ENCODE measurements at places on chromosomes 1 and 21.

DNA sequence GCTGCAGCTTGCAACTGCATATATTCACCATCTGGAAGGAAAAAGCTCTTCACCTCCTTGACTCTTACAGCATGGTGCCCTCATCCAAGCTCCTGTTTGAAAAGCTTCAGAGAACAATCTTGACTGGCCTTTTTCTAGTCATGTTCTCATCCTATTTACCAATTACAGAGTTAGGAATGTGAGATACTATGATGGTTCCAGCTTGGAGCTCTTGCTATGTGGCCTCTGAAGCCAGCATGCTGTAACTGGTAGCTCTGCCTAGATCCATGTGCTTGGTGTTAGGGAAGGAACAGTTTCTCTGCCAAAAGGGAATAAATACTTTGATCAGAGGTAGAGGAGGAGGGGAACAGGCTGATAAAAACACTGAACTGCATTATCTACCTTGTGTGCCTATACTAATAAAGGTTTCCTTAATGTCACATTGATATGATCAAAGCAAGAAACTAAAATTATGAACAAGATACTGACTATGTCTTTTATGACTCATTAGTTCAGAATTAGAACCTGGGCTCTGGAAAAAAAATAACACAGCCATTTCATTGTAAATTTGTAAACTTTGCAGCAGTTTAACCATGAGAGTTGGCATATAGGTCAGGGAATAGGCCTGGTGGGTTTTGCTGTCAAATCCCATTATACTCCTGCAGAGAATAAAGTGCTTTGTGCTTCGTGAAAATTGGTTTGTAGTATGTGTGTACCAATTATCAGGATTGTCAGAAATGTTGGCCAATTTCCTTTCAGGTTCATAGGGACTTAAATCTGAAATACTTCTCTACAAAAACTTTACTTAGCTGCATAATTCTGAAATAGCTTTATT is 92.7 kb downstream of the LEPR start:
- DNase-seq: no peak

- no peak for DNase-seq
These were observed 294.9 kb upstream of the DEPDC1 start for GRCh38 chr1:68791800-68792199.

DNA sequence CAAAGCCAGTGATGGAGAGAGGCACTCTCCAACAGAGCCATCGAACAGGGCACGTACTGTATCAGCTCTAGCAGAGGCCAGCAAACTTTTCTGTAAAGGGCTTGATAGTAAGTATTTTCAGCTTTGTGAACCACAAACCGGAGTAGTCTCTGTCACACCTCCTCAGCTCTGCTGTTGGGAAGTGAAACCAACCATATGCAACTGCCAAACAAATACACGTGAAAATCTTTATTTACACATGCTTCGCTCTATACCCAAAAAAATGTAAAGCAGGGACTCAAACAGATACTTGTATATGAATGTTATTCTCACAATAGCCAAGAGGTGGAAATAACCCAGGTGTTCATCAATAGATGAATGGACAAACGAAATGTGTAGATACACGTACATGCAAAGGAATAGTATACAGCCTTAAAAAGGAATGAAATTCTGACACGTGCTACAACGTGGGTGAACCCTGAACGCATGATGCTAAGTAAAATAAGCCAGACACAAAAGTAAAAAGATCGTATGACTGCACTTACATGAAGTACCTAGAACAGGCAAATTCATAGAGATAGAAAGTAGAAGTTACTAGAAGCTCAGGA is 39.0 kb downstream of the SETD4 start:
- DNase-seq: no peak

DNA sequence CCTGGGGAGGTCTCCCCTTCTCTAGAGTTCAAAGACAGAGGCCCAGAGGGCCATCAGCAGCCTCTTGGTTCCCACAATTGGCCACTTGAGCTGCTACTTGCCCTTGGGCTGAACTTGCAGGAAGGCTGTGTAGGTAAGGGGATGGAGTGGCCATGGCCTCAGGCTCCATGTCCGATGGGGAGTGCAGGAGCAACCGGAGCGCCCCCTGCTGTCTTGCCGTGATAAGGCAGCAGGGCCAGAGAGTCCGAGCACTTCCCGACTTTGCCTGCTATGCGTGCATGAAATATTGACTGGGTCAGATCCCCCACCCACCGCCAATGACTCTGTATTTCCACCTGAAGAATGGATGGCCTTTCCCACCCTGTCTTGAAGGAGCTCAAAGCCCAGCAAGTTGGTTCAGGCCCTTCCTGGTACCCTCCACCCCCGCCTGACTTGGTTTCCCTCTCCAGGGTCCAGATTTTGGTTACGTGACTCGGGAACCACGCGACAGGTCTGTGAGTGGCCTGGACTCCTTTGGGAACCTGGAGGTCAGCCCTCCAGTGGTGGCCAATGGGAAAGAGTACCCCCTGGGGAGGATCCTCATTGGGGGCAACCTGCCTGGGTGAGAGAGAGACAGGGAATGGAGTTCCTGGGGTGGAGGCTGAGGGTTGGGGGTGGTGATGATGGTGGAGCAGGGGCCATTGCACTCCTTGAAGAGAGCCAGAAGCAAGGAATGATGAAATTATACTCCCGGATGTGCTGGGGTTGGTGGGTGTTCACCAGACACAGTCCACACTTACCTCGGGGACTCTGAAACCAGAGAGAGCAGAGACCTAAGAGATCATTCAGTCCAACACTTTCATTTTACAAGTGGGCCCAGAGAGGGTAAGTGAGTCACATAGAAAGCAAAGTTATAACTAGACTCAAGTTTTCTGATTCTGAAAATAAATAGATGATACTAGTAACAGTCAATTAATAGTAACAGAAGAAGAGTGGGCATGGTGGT is 25.6 kb downstream of the PADI3 start:
- peak; percentile 8 for DNase-seq

DNA sequence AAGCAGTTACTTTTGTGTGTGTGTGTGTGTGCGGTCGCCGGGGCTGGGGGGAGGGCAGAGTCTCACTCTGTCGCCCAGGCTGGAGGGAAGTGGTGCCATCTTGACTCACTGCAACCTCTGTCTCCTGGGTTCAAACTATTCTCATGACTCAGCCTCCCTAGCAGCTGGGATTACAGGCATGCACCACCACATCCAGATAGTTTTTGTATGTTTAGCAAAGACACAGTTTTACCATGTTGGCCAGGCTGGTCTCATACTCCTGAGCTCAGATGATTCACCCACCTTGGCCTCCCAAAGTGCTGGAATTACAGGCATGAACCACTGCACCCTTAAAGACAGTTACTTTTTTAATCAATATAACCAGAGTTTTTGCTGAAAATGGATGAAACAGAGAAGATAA is 207.0 kb downstream of the PTPRC start:
- no peak for DNase-seq

DNA sequence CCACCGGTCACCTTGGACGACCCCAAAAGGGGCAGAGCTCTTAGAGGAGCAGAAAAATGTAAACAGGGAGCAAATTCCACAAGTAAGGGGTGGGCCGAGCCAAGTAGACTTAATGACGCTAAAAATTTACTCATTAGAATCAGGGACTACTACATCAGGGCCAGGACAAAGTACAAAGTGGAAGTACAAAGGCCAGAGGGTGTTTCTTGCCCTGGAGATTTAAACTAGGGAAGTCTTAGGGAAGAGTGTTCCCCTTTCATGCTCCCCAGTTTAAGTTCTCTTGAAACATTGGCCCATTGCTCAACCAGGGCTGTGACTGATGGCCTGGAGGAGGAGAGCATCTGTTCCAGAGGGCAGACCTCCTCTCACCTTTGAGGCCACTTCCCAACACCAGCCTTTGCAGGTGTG is 48.6 kb downstream of the BACH1 start:
- DNase-seq: no peak

DNA sequence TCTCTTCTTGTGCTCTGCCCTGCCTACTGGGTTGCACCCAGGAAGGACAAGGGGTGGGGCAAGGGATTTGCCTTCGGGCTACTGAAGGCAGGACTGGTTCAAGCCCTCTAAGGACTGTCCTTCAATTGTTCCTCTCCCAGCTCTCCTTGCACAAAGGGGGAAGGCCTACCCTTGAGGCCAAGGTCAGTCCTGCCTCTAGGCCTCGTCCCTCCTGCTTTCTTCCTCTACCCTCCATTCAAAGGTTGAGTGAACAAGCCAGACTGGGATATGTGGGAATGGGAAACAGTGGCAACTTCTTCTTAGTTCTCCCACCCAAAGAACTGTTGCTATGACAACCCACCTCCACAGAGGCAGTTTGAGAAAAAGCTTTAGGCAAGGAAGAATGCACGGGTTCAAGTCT is 2.7 kb downstream of the LURAP1 start:
- no peak for DNase-seq

DNA sequence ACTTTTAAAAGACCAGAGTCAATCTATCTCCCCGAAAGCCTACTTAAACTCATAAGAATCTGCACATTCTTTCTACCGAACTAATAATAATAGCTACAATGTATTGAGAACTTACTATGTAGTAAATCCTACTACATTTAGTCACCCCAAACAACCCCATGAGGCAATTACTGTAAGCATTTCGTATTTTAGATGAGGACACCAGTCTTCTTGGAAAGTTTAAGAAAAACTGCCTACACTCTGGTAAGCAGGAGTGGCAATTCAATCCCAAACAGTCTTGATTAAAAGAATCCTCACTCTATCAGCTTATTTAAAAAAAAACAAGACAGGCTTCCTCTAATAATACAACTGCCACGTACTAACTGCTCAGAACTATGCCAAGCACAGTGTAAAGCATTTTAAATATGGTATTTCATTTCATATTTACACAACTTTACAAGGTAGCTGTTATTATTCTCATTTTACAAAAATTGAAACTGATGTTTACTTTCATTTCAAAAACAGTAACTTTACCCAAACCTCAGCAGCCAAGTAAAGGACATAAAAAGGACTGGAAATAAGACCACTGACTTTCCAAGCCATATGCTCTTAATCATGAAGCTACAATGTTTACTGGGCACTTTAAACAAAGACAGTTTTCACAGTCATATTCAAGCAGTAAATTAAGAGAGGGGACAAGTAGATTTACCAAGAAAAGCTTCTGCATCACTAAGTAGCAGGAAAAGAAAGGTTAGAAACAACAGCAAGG is 13.9 kb downstream of the ARID4B start:
- DNase-seq: no peak

GRCh38 chr1:210418863-210419650 is 90.4 kb downstream of the HHAT start:
- no peak for DNase-seq

DNA sequence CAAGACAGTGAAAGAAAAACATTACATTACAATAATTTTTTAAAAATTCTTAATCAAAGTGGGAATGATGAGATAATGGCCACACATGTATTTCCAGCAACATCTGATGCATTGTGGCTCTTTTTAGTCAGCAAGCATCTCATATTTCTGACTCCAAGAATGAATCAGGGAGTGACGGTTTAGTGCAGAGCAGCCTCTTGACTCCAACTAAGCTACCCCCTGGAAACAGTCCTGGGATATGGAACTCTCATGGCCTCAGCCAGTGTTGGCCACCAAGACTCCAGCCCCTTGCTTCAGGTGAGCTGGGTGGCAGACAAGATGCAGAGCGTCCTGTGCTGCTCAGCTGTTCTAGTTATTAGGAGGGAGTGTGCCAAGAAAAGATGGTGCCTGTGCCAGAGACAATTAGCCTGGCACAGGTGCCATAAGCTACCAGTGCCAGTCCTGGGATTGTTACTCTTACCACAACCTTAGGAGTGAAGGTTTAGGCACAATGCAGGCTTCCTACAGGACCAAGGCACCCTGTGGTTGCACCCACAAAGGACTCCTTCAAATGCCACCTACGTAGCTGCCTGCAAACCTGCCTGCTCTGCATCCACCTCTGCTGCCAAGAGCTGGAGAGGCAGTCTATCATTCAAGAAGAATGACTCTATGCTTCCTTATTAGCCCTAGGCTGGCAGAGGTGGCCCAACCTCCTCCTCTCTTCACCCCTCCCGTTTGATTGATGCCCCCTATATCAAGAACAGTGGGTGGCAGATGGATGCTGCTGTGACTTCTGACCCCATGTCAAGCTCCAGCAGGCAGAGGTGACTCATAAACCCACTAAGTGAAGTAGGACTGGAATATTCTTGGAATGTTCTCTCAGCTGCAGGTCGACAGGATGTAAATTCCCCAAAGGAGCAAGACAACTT is 6.0 kb upstream of the SEC16B start:
- no peak for DNase-seq

DNA sequence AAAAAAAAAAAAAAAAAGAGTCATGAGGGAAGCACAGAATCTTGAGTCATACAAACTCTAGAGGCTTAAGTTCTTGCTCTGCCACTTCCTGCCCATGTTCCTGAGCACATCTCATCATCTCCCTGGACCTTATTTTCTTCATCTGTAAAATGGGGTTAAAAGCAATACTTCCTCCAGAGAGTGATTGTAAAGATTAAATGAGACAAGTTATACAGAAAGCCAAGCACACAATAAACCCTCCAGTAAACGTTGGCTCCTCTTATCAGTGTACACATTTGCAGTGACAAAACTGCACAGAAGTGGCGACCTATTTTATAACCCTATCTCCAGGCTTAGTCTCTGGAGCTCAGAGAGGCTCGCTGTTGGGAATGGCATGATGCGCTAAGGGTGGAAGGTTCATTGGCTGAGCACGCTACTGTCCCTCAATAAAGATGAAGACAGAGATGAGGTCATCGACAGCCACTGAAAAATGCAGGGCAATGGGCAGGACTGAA is 82.1 kb downstream of the RRAGC start:
- DNase-seq: no peak

- peak; percentile 51 for DNase-seq
These were observed 64.2 kb downstream of the HLX start for GRCh38 chr1:220943319-220943996.

Measured in right lung (tissue), 10 donors.